ENCODE measurements at places on chromosomes 5 and 9. TPM values are rescaled to one million over a fixed set of nuclear protein-coding genes. Genes with fewer than 3 reads are reported as not detected.

The DDX4 gene
- not detected for total RNA-seq

The ACER2 gene
- 8.0 TPM for total RNA-seq

The LHX3 gene
- not detected for total RNA-seq

The SNAPC4 gene
- 10.6 TPM for total RNA-seq

Measured in uterus (tissue), 4 donors.